ENCODE measurements at places on chromosomes 1 and 21. TPM values are rescaled to one million over a fixed set of nuclear protein-coding genes. Genes with fewer than 3 reads are reported as not detected.

The TEX38 gene
- total RNA-seq = not detected

The NCF2 gene
- 184 TPM for total RNA-seq

The LCE1E gene
- total RNA-seq = not detected

The SPRR4 gene
- total RNA-seq = not detected

The TMEM82 gene
- not detected for total RNA-seq

The AGPAT3 gene
- 27.7 TPM for total RNA-seq

The MEGF6 gene
- 16.2 TPM for total RNA-seq

The MASP2 gene
- 0.10 TPM for total RNA-seq

The FLG2 gene
- not detected for total RNA-seq

The CD84 gene
- total RNA-seq = 33.4 TPM

The PCSK9 gene
- total RNA-seq = not detected

The NOS1AP gene
- under 0.01 TPM for total RNA-seq

The CATSPERE gene
- 0.94 TPM for total RNA-seq

The GJA9 gene
- not detected for total RNA-seq

The RNU1-2 gene
- under 0.01 TPM for total RNA-seq

The NBPF11 gene
- total RNA-seq = 11.3 TPM

The ADARB1 gene
- 18.4 TPM for total RNA-seq

The FRRS1 gene
- total RNA-seq = 2.1 TPM

The AJAP1 gene
- total RNA-seq = under 0.01 TPM

The MROH9 gene
- total RNA-seq = under 0.01 TPM

The RSPH1 gene
- total RNA-seq = 0.10 TPM

The CRP gene
- 0.42 TPM for total RNA-seq

The PLA2G2C gene
- under 0.01 TPM for total RNA-seq

The FAM72C gene
- total RNA-seq = 0.10 TPM

The FABP3 gene
- total RNA-seq = not detected

The MYOG gene
- total RNA-seq = not detected

The AGMAT gene
- 2.8 TPM for total RNA-seq

The NHLH2 gene
- not detected for total RNA-seq

The HMGCS2 gene
- not detected for total RNA-seq
